Liver (tissue), 10 donors: ENCODE measurements at places on chromosomes 6 and 20. TPM values are rescaled to one million over a fixed set of nuclear protein-coding genes. Genes with fewer than 3 reads are reported as not detected.

Gene ERGIC3
- total RNA-seq, result 167 TPM

Gene PET117
- 10.2 TPM for total RNA-seq

Gene GJA1
- total RNA-seq, result 2.3 TPM

Gene PRKN
- total RNA-seq, result 4.1 TPM

Gene PDE10A
- 0.70 TPM for total RNA-seq

Gene MROH8
- total RNA-seq, result 5.1 TPM

Gene HLA-DQB1
- total RNA-seq, result 12.1 TPM

Gene COX4I2
- total RNA-seq, result not detected

Gene GDAP1L1
- total RNA-seq, result not detected

Gene ESF1
- 6.5 TPM for total RNA-seq

Gene XKR7
- total RNA-seq, result 0.05 TPM

Gene SLC32A1
- not detected for total RNA-seq

Gene MAK
- total RNA-seq, result 0.17 TPM

Gene IP6K3
- total RNA-seq, result 12.9 TPM

Gene BPIFB1
- total RNA-seq, result not detected

Gene GGTLC1
- not detected for total RNA-seq

Gene RAET1L
- not detected for total RNA-seq

Gene CRIP3
- total RNA-seq, result 1.1 TPM

Gene SSTR4
- not detected for total RNA-seq

Gene SLC22A16
- total RNA-seq, result 22.5 TPM

Gene EPHA7
- under 0.01 TPM for total RNA-seq

Gene PLN
- 0.14 TPM for total RNA-seq

Gene PACRG
- 3.7 TPM for total RNA-seq

Gene C20orf202
- 0.14 TPM for total RNA-seq

Gene CAP2
- total RNA-seq, result 2.5 TPM

Gene RCAN2
- total RNA-seq, result 8.2 TPM

Gene STX11
- 4.5 TPM for total RNA-seq
